ENCODE measurements at places on chromosomes 4 and X.

- DNase-seq: no peak
These were observed 35.9 kb downstream of the PNMA5 start for GRCh38 chrX:152958047-152958446.

DNA sequence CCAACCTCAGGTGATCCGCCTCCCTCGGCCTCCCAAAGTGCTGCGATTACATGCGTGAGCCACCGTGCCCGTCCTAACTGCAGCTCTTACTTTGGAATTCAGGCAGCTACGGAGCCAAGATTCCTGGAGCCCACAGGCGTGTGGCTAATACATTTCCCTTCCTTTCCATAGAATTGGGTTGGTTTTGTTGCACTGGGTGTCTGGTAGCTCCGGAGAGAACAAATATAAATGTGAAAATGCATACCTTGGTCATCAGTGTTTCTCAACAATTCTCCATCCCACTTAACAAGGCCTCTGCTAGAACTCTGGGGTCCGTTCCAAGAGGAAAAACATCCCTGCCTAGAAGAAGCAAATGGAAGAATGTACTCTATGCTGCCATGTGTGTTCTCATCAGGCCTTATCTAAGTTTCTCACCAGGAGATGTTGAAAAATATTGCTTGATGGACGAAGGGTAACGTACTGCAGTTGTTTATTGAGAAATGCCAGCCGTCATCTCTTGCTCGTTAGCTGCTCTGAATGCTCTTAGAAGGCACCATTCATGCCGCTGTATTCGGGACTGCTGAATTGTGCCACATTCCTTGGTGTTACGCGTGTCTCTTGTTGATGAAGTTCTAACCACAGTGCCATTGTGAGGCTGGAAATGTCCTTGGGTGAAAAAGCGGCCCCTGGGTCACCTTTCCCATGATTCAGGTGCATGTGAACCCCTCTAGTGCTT lies 50.5 kb upstream of the CD99 start:
- no peak for DNase-seq

GRCh38 chr4:109294006-109294405 lies 8.5 kb downstream of the COL25A1 start:
- DNase-seq: no peak

- peak; percentile 75 for DNase-seq
These were observed 158.4 kb downstream of the CHIC2 start for GRCh38 chr4:53905941-53906377.

GRCh38 chr4:177728361-177729152 lies 286.3 kb upstream of the AGA start:
- no peak for DNase-seq

All from NCI-H1930 (cell line).